ENCODE measurements at places on chromosomes 7 and 10. TPM values are rescaled to one million over a fixed set of nuclear protein-coding genes. Genes with fewer than 3 reads are reported as not detected.

GRCh38 chr10:27542812-27543211 lies 38.7 kb downstream of the RAB18 start:
- DNase-seq: no peak

DNA sequence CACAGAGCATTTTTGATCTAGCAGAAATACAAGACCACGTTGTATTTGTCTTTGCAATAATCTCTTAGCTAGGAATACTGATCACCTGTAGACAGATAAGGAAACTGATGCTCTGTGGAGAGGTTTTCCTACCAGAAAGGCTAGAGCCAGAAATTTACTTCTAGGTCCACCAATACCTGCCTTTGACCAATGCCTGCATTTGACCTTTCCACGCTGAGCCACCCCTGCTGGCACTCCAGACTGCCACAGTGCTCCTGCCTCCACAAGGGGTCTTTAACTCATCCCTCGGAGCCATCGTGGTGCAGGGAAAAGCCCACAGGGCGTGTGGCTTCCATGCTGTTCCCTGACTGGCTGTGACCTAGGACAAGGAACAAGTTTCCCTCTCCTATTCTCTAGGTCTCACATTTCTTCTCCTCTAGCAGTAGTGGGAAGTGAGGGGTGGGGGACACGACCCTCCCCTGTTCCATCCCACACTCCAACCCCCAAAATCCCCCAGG lies 1.5 kb upstream of the ELN start:
- DNase-seq: no peak

DNA sequence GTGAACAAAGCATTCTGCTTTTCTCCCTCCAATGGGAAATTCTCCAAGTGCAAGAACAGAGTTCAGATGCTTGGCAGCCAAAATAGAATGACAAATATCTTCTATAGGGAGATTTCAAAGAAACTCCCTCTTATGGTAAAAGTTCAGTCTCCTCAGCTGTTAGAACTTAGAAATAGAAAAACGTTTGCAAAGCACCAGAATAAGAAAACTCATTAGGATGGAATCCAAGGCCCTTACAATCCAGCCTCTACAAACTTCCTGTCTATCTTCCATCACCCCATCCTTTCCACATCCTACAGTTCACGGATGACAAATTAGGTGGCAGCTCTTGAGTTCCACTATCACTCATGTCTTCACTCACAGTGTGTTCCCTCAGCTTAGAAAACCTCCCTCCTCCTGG lies 25.7 kb downstream of the FAM13C start:
- DNase-seq: no peak

- no peak for DNase-seq
These were observed 309.8 kb downstream of the ADK start for GRCh38 chr10:74460812-74461211.

GRCh38 chr7:98049034-98049433 lies 57.6 kb upstream of the LMTK2 start:
- DNase-seq: no peak

GRCh38 chr7:155798673-155799439 lies 13.4 kb downstream of the SHH start:
- DNase-seq: no peak

GRCh38 chr10:31126593-31126992 lies 94.9 kb upstream of the ZNF438 start:
- no peak for DNase-seq

DNA sequence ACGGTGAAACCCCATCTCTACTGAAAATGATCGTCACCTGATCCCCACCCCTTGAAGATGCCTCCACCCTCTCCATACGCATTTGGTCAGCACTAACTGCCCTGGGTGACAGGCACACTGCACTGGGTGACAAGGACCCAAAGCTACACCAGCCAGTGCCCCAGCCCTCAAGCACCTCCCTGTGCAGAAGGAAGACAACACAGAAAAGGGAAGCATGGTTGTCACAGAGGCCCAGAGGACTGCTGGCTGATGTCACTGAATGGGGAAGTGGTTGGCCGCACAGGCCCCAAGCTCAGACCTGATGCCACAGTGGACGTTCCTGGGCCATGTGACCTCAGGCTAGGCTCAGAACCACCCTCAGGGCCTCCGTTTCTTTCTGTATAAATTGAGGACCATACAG lies 4.2 kb upstream of the PILRA start:
- DNase-seq: no peak

- no peak for DNase-seq
These were observed 117.5 kb upstream of the FOXP2 start for GRCh38 chr7:114297121-114297520.

The ZNF487 gene
- total RNA-seq: 2.0 TPM

The OR9A2 gene
- total RNA-seq: 0.30 TPM

The GIMAP5 gene
- 46.7 TPM for total RNA-seq

The CHN2 gene
- 0.73 TPM for total RNA-seq

All from activated T-helper 2 cell treated with anti-CD3 and anti-CD28 coated beads, Interferon-gamma antibody, Interleukin-2, Interleukin-4, amounts not matched to agents 10 μg/mL and 5 μg/mL and 100 μg/mL, durations not matched to agents 14 hours and 24 hours and 36 hours (primary cell).